Femur (tissue), 1 donor: ENCODE measurements at places on chromosomes 7 and 10.

- DNase-seq: no peak
Measured at GRCh38 chr10:50917486-50917885, 32.1 kb upstream of the A1CF start.

GRCh38 chr10:4048236-4048864 is 263.3 kb upstream of the KLF6 start:
- DNase-seq: no peak

- no peak for DNase-seq
Measured at GRCh38 chr10:77867124-77867719, 59.3 kb downstream of the DLG5 start.

DNA sequence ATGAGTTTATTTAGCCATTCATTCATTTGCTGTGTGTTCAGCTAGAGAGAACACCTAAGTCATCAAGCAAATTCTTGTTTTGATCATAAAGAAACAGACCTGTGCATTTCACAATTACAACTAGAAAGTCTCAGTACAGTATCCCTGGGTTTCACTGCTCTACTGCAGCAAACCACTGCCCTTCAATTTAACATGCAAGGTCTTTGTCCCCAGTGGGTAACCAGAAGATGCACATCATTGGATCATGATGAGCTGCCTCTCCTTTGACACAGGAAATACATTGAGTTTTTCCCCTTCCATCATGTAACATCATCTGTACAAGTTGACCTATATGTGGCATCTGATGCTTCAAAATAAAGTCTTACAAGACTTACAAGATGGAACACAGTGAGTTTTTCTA is 70.5 kb upstream of the MRLN start:
- no peak for DNase-seq

GRCh38 chr10:69449841-69450240 is 1.4 kb upstream of the TSPAN15 start:
- no peak for DNase-seq

GRCh38 chr10:88668465-88668864 is 4.2 kb downstream of the LIPF start:
- DNase-seq: no peak

DNA sequence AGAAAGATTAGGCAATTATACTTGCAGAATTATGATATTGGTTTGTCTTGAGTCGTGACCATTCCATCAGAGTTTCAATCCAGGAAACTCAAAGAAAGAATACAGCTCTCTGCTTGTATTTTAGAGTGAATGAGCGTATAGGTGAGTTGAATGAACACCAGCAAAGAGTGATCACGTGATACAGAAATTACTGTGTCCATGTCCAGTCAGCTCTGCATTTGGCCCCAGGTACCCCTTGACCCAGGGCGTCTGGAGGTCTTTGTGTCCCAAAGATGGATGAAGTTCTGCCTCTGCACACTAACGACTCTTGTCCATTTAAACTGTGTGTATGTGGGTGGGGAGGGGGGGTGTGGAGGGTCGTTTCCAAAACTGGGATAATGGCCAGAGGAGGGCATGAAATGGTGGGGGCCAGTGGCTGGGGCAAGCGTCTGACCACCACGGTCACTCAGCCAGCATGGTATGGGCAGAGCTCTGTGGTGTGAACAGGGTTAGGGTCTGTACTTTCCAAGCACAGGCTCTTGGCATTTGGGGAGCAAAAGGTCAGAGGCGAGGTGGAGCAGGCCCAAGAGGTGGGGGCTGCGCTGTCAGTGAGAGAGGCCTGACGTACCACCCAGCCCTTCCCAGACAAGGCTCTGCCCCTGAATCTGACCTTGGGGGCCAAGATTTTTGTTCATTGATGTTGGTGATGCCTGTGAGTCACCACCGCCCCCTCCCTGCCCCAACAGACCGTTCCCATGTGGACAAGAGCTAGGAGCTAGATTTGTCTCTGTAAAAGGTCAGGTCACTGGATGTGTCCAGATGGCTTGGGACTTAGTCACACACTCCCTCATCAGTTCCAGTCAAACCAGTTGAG is 1.4 kb downstream of the PTPRE start:
- no peak for DNase-seq

DNA sequence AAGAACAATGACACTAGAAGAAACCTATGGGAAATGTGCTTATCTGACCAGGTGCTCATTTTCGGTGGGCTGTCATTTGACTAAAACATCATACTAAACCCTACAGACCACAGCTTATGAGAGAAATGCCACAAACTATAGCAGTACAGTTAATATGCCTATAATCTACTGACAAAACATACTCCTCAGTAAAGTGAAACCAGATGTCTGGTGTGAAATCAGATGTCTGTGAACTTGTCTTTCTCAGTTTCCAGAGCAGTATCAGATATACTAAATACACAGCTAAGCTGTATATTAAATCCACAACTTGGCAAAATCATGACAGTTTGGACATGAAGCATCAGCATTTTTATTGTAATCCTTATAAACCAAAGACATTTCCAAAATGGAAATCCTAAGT is 3.3 kb downstream of the IMMP2L start:
- DNase-seq: no peak

GRCh38 chr7:71694665-71695064 is 562.7 kb downstream of the GALNT17 start:
- DNase-seq: no peak

DNA sequence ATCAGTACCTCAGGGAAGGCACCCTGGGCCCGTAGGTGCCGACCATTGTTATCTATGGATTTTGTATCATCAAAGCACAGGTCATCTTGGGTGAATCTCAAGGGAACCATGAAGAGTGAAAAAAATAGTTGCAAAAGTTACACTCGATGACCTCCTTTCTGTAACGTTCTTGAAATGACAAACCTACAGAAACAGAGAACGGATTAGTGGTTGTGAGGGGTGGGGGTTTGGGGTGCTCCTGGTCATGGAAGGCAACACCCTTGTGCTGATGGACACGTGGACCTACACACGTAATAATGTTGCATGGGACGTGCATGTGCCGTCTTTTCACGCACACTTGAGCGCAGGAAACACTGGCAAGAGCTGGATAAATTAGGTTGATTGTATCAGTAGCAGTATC is 655.9 kb downstream of the SDK1 start:
- DNase-seq: no peak

- no peak for DNase-seq
Measured at GRCh38 chr10:13815756-13816155, 229.0 kb downstream of the PRPF18 start.

GRCh38 chr10:4511509-4511908 is 314.5 kb upstream of the AKR1E2 start:
- no peak for DNase-seq

DNA sequence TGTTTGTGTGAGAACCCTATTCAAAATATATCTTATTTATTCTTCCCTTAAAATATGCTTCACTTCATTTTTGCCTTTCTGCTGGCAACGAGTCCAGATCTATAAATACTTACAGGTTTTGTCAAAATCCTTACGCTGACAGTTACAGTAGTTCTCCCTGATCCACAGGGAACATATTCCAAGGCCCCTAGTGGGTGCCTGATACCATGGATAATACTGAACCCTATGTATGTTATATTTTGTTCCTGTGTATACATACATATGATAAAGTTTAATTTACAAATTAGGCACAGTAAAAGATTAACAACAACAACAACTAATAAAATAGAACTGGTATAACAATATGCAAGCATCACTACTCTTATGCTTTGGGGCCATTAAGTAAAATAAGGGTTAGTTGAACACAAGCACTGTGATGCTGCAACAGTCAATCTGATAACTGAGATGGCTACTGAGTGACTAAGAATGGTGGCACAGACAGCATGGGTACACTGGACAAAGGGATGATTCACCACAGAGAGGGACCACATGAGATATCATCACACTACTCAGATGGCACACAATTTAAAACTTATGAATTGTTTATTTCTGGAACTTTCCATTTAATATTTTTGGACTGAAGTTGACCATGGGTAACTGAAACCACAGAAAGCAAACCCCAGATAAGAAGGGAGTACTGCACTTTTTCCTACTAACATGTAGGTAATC is 29.4 kb upstream of the PCGF5 start:
- DNase-seq: no peak

DNA sequence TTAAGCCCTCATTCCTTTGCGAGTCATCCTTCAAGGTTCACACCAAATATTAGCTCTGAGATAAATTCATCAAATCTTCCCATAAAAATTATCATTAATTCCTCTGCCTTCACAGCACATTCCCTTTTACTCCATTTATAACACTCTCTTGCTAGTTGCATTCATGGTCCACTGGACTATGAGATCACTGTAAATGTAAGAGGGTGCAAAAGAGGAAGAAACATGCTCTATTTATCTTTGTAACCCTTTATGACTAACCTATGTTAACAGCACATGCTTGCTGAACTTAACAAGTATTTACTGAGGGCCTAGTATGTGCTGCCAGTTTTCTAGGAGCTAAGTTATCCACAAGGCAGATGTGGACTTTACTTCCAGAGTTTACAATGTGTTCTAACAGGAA is 86.7 kb upstream of the TMEM168 start:
- no peak for DNase-seq

DNA sequence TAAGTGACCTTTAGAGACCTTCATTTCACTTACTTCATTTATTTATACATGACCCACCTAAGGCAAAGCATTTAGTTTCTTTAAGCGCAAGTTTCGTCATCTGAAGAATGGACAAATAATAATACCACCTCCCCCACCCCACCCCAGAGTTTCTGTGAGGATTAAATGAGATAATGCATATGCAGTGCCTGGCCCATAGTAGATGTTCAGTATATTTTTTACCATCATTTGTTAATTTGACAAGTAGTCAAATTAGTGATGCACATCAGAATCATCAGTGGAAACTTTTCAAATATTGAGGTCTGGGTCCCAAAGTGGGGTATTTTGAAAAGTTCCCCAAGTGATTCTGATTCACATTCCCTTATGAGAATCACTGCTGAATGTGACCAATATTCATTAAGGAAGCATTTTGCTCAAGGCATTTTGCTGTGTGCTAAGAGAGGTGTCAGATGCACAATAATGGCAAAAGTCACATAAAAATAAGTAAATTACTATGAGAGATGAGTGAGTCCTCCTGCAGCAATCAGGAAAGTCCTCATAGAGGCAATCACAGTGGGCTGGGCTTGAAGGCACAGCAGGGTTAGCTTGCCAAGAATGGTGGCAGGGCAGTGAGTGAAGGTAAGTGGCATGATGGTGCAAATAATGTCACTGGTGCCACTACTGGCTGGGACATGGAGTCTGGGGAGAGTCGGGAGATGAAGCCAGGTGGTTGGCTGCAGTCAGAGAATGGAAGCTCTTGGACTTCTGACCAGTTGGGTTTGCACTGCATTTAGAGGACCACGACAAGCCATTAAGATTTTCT is 244.1 kb downstream of the PTEN start:
- no peak for DNase-seq

DNA sequence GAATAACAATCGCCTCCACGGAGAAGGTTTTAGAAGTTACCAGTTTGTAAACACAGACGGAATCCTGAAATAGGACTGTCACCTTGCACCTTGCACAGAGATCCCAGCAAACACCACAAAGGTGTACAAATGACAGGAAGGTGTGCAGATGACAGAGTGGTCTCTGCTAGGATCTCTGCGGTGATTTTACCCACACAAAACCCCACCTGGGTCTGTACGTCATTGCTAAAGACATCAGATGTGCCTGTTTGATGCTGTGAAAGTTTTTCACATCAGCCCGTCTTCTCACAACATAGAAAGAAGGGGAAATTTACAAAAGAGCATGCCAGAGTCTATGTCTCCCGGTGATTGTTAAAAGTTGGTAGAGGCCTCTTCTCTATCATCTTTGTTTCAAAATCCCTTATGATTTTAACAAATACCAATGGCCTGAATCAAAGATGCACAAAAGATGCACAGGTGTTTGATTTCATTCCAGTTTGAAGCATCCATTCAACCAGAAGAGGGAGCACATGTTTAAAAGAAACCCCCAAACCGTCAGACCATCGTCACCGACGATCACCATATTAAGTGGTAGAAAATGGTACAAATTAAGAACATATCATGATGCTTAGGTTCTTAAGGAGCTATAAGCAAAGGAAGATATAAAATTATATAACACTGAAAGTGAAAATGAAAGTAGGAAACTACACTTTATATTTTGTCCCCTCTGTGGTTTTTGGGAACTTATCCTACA is 576.5 kb downstream of the PTPRN2 start:
- no peak for DNase-seq

- DNase-seq: no peak
Measured at GRCh38 chr7:141355032-141355431, 196.2 kb upstream of the AGK start.

GRCh38 chr10:72605122-72605521 is 20.8 kb downstream of the MICU1 start:
- DNase-seq: no peak

GRCh38 chr7:31663072-31663471 is 23.9 kb upstream of the PPP1R17 start:
- no peak for DNase-seq

- DNase-seq: peak; percentile 22
Measured at GRCh38 chr7:123367484-123368122, 166.8 kb downstream of the IQUB start.

DNA sequence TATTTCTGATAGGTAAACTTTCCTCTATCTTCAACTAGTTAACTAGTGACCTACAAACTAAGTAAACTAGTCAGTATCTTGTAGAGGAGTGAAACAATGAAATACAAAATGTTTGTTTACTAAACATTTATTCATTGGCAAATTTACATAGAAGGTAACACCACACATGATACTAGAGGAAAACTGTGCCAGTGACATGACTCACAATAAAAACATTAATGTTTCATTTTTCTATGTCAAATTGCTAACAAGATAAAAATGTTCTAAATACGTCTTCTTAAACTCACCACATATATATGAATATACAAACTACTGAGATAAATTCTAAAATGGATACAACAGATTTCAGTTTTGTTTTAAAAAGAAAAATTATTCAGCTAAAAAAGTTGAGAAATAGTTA is 471.3 kb downstream of the PARD3 start:
- DNase-seq: no peak

- DNase-seq: no peak
Measured at GRCh38 chr7:147078312-147078711, 961.7 kb downstream of the CNTNAP2 start.

DNA sequence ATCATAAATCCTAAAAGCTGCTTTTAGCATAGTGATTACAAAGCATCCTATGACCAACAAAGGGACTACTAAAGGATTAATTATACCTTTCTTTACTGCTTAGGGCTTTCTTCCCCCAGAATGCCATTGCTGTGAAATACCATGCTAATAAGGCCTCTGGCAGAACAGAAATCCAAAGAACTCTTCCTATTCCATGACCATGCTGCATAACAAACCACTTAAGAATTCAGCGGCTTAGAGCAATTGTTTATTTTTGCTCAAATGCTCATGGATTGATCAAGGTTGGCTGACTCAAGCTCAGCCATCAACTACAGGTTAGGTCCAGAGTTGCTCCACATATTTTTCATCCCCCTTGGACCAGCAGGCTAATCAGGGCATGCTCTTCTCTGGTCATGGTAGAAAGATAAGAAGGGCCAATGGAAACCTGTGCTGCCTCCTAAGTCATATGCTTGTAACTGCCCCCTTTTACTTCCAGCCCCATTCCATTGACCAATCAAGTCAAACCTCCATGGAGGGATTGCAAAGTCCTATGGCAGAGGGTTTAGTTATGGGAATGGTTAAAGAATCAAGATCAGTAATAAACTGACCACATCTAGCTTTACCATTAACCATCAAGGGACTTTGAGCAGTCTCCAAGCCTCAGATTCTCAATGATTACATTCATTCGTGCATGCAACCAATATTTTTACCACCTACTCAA is 244.4 kb upstream of the FZD1 start:
- no peak for DNase-seq

GRCh38 chr10:3776796-3777571 is 8.0 kb downstream of the KLF6 start:
- DNase-seq: peak; percentile 84

- no peak for DNase-seq
Measured at GRCh38 chr10:11157292-11158076, 139.8 kb downstream of the CELF2 start.

GRCh38 chr10:32051926-32052325 is 4.3 kb downstream of the KIF5B start:
- DNase-seq: no peak
